Retinal pigment epithelial cell (primary cell): ENCODE measurements at places on chromosomes 16 and 17.

GRCh38 chr17:13403982-13404946, 197.5 kb downstream of the HS3ST3A1 start:
- DNase-seq, result no peak

DNA sequence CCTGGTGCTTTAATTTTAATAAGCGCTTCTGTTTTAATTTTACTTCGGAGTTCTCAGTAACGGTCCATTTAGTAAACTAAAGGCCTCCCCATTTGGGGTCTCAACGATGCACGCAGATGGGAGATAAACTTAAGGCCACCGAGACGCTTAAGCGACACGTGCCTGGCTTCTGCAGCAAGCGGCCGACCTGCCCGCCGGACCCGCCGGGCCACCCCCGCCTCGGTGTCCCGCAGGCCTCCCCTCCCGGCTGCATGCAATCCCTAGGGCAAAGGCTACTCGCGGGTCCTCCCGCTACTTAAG, 592 bp downstream of the GCSH start:
- DNase-seq, result no peak

DNA sequence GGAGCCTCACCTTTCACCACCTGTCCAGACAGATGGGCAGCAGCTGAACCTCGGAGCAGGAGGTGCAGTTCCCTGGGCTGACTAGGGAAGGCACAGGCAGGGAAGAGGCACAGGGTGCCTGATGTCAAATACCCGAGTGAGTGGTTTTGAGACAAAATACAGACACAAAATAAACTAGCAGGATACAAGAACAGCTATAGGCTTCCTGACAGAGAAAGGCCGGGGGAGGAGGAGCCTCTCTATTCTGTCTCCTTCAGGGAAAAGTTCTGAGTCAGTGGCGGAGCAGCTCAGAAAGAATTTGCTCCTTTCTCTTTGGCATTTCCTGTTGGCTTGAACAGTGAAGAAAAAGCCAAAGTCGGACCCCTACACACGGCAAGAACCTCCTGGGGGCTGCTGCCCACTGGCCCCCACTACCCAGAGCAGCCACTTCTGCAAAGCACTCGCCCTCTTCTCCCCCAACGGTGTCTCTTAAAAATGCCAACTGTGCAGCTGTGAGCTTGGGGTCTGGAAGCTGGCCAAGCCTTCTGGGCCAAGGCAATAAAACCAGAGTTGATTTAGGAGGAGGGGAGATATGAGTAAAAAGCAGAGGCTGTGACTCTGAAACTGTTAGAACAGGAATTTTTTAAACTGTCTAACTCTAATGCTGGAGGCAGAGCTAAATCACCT, 14.4 kb upstream of the FAAP100 start:
- peak; percentile 68 for DNase-seq

- no peak for DNase-seq
Observed at GRCh38 chr16:87671221-87671620, 68.9 kb downstream of the JPH3 start.

GRCh38 chr17:63961355-63962212, 11.1 kb downstream of the SCN4A start:
- no peak for DNase-seq

- DNase-seq, result no peak
Observed at GRCh38 chr17:10698096-10698818, 863 bp downstream of the ADPRM start.

- DNase-seq, result no peak
Observed at GRCh38 chr16:24098896-24099295, 157.2 kb upstream of the CACNG3 start.

GRCh38 chr17:31512796-31513195, 121.3 kb downstream of the RAB11FIP4 start:
- no peak for DNase-seq

DNA sequence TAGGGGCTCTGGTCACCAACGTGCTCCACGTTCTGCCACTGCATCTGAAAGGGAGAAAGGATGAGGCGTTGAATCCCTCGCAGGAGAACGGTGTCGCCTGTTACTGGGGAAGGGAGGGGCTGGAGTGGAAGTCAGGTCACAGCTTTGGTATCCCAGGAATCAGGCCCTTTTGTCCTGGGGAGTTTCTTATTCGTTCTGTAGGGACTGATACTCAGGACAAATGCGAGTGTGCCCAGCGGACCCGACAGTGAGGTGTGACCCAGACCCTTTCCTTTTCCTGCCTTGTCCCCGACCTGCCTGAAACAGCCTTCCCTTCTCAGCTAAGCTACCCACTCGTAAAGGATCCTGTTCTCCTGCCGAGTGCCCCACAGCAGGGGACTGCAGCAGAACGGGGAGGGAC, 177.5 kb downstream of the VPS53 start:
- DNase-seq, result no peak

DNA sequence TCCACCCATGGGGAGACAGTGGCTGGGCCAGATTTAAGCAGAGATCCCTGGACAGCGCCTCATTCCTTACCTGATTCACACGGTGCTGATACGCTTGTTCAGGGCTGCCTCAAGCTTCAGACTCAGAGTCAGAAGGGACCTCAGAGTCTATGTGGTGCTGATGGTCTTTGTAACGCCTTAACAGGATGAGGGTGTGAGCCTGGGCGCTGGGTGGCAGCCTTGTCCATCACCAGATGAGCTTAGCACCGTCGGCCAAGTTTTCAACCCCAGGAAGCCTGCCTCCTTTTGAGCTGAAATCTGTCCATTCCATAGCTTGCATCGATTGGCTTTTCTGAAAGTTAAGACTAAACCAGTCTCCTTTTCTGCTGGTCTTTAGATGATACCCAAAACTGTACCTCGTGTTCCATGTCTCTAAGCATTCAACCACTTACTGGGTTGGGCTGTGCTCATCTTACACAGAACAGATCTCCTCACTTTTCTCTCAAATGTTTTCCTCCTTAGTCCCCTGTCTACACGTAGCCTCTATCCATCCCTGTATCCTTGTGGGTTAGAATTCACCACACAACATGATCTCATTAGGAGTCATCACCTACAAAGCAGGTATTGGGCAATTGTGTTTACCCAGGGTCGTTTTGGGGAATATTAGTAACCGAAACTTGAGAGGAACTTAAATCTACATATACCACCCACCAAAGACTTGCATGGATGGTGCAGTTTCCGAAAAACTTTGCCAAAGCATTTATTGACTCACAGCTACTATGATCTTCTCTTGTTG, 573.4 kb downstream of the CDH13 start:
- no peak for DNase-seq

DNA sequence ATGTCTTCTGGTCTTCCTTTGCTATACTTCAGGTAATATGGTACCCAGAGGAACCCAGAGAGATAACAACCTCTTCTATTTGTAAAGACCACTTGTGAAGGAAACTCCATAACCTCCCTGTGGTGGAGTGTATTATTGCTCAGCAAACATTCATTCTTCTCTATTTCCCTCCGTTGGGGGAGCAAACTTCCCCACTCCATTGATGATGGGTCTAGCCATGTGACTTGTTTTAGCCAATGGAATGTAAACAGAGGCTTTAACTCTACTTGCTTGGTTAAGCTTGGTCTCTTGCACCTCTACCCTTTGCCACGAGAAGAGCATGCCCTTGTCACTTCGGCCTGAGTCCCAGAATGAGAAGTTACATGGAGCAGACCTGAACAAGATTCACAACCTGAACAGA, 30.0 kb upstream of the SKAP1 start:
- DNase-seq, result no peak

DNA sequence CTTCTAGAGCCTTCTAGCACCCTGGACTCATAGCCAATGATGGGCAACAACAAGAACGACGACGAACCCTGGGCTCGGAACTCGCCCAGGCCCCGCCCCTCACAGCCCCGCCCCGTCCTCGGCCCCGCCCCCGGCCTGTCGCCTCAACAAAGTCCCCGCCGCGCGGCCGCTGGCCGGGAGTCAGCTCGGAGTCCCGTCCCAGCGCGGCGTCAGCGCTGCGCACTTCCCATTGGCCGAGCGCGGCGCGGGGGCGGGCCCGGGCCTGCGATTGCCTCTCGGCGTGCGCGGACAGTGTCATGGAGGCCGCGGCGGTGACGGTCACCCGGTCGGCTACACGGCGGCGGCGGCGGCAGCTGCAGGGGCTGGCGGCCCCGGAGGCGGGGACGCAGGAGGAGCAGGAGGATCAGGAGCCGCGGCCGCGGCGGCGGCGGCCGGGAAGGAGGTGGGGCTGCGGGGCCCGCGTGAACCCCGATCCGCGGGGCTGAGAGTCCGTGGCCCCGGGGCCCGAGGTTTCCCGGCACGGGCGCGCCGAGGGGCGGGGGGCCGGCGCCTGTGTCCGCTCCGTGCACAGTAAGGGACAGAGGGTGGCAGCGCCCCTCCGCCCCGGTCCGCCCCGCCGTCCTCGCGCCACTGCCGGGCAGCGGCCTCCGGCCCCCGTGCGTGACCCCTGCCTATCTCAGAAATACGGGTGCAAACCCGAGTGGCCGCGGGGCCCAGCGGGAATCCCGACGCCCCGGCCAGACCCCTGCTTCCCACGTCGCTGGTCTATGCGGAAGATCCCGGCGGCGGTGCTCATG, at the start of gene ENGASE:
ENGASE (plus strand) TSS at position 176 of the 797 bp plus-strand sequence; CDS start at position 297, 121 bp downstream.
- peak; percentile 44 for DNase-seq

DNA sequence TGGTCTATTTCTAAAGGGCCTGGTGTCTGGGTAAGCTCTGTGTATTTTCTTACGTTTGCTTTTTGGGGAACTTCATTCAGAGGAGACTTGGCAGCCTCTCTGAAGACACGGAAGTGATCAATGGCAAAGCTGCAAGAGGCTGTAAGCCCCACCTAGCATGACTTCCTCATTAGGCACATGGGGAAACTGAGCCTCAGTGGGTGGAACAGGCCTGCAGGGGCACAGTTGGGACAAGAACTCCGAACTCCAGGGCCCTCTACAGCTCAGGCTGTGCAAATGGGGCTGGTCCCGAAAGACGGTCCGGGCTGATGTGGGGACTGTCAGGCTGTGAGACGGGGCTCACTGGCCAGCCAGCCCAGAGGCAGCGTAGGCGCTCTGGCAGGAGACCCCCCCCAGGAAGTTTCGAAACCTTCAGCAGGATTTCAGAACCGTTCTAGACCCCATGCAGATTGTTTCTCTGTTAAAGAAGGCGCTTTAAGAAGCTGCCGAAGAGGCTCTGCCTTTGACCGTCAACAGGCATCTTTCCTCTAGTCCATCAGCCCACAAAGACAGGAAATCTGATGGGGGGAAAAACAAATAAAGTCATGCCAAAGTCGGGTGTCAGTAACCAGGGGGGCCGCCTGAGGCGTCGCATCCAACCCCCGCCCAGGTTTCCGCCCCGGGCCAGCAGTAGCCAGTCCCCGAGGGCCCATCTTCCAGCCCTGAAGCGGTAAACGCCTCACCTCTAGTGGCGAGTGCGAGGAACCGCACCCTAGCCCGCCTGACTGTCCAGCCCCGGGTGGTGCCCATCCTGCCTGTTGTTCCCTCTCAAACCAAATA, 79.8 kb upstream of the TBC1D3K start:
- no peak for DNase-seq

GRCh38 chr17:83132251-83133081, 53.1 kb downstream of the METRNL start:
- no peak for DNase-seq

- DNase-seq, result no peak
Observed at GRCh38 chr16:54568906-54569807, 282.6 kb upstream of the IRX3 start.

DNA sequence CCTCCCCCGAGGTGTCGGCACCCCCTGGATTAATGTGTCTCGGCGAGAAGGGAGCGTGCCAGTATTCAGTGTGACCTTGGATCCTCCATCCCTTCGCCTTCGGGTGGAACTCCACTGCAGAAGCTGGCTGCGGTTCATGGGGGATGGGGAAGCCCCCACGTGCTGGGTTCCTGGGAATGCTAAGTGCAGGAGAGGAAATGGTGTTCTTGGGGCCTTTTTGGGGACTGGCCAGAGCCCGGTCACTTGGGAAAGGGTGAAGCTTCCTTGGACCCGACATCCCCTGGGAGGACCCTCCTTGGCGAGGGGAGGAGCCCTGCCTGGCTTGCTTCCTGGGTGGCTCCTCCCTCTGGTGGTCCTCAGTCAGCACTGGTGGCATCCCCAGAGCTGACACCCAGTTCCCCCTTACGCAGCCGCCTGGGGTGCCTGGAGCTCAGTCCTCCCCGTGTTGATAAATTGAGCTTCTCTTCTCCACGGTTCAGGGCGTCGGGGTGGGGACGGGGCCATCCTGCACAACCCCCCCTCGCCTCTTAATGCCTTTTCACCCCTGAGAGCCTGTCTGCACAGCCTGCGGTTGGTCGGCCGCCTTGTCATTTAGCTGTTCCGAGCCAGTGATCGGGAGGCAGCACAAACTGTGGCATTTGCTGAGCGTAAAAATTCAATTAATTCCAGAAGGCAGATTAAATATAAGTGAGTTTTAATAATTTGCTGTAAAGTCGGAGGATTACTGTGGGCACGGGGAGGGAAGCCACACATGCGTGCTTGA, 30.7 kb upstream of the GSE1 start:
- no peak for DNase-seq

DNA sequence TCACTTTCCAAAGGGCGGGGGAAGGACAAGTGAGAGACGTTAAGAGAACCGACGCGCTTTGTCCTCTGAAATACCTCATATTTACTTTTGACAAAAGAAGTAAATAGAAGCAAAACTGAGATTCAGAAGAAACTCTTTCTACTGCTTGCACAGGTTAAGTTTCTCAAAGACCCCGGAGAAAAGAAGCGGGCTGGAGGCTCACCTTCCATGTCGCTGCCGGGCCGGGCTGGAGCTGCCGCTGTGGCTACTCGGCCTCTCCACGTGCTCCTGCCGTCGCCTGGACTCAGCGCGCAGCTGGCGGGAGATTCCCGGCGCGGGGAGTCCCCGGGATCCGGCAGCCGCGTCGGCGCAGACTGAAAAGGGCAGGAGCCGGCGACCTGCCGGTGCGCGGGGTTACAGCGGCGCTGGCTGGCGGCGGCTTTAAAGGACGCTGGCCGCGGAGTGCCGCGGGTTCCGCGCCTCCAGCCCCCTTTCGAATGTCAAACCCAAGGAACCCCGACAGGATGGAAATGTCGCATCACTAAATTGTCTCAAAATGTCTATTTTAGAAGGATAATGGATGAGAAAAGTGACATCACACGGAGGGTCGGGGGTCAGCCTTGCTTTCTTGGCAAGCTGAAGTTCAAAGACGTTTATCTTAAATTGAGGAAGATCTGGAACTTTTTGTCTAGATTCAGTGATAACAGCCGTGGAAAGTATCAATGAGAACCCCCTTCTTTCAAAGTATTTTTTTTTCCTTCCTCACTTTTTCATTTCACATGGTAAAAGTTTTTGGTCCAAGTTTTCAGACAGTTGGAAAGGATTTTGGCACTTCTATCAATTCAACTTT, at the start of gene IKZF3:
IKZF3 (minus strand) TSS at position 395 of the 829 bp plus-strand sequence; CDS start at position 209, 186 bp downstream.
- DNase-seq, result no peak

DNA sequence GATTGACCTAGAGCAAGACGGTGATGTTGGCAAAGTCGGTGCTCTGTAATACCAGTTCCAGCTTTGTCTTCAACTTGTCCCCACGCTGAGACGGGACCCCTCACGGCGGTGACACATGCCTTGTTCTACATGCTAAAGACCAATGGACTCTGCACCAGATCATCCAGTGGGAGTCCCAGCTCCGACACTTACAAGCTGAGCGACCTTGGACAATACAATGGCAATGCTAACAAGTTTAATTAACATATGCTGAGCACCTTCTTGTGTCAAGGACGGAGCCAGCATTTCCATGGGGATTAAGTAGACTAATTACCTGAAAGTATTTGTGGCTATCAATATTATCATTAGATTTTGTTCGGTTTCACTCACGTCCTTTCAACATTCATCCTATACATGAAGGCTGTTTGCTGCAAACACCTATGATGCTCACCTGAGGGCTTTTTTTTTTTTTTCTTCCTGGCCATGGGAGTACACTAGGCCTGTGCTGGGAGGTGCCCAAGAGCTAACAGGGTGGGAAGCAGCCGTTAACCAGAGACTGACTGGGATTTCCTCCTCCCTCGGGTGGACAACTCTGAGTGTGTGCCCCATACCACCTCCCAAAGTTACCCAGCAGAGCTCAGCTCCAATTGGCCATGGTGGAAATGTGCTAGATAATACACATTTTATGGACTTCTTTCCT, 308.6 kb upstream of the ZFHX3 start:
- no peak for DNase-seq

GRCh38 chr16:4231367-4231766, 10.5 kb downstream of the SRL start:
- no peak for DNase-seq
